Activated gamma-delta T cell treated with anti-CD3 and anti-CD28 coated beads, Interleukin-2, amount 50 U/mL, for 16 hours (primary cell): ENCODE measurements at places on chromosomes 3 and 15.

GRCh38 chr3:97612632-97613031, 151.9 kb upstream of the ARL6 start:
- no peak for DNase-seq

GRCh38 chr3:22089284-22089683, 338.3 kb upstream of the ZNF385D start:
- no peak for DNase-seq

DNA sequence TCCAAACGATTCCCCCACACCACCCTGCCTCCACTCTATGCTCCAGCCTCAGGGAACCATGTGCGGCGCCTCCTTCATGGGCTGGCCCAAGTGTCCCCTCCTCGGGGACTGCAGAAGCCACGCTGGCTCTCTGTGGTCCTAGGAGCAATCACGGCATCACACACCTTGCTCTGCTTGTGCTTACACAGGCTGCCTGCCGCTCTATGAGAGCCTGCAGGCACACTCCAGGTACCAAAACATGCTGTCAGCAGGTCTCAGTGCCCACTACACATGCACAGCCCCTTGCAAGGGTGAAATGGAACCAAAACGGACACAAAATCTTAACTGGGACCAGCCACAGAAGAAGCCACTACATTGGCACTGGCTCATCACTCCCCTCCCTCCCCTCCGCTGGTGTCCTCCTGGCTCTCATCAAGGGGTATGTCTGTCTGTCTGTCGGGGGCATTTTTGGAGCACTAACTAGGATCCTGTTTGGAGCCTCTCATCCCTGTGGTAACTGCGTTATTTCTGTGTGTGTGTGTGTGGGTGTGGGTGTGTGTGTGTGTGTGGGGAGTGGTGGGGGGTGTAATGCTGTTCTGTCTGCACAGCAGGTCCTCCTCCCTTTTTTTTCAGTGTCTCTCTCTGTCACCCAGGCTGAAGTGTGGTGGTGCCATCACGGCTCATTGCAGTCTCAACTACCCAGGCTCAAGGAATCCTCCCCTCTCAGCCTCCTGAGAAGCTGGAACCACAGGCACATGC, 60.6 kb downstream of the DHX30 start:
- no peak for DNase-seq

DNA sequence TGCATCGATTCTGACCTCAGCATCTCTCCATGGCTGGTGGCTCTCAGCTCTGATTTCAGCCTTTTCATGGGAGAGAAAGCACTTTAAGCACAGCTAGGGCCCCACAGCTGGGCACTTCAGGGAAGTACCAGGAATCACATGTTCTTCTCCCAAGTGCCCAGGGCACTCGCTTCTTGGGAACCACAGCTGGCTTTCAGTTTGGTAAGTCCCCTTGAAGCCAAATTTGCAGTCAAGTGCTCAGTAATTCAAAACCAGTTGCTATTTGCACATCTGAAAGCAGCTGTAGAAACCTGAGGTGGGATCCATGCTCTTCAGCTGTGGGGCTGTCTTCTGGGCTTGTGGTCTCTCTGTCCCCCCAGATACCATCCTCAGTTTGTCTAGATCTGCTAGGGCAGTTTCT, 12.8 kb downstream of the GABRA5 start:
- DNase-seq: no peak

DNA sequence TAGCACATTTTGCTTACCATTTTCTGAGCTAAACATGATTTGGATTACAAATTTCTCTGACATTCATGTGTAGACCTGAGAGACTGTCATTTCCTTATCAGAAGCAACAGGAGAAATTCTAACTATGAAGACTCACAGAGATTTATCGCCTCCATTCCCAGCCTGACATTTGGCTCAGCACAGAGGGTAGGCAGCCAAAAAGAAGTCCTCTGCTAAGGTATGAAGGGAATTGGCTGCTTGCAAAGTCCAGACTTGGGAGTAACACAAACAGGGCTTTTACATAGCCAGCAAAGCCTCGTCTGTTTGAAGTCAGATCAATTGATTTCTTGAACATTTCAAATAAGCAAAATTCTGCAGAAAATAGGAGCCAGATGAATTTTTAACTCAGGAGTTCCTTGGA, 57.0 kb upstream of the CMSS1 start:
- no peak for DNase-seq

GRCh38 chr3:41200669-41201021, 1.3 kb downstream of the CTNNB1 start:
- no peak for DNase-seq

- no peak for DNase-seq
Observed at GRCh38 chr3:51977446-51978142, 2.7 kb downstream of the ABHD14A start.

DNA sequence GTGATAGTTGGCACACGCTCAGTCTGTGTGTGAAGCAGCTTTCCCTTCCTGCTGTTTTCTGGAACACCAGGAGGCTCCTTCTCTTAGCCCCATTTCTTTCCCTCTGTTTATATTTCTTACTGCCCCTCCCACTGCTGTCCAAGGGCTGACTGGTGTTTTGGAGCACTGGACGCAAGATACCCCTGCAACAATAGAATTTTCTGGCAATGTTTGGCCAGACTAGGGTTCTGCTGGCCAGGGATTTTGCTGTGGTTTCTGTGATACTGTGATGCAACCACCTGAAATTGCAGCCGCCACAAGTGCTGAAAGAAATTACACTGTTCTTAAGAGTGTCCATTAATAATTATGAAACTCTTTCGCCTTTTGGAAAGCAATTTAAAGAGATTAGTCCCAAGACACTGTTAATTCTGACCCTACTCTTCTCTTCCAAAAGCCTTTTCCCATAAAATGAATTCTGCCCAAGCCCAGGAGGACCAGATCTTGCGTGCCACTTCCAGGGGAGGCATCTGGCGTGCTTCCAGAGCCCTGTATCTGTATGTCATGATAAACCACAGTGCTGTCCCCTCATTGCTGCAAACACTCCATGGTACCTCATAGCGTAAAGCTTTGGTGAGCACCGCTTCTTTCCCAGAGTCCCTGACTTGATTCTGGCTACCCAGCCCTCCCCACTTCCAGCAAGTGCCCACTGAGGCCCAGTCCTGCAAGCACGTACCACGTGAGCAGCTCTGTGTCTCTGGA, 159.4 kb upstream of the CHRM5 start:
- no peak for DNase-seq
